Activated CD4-positive, alpha-beta T cell treated with anti-CD3 and anti-CD28 coated beads for 1 hour (primary cell): ENCODE measurements at places on chromosomes 7 and 10.

DNA sequence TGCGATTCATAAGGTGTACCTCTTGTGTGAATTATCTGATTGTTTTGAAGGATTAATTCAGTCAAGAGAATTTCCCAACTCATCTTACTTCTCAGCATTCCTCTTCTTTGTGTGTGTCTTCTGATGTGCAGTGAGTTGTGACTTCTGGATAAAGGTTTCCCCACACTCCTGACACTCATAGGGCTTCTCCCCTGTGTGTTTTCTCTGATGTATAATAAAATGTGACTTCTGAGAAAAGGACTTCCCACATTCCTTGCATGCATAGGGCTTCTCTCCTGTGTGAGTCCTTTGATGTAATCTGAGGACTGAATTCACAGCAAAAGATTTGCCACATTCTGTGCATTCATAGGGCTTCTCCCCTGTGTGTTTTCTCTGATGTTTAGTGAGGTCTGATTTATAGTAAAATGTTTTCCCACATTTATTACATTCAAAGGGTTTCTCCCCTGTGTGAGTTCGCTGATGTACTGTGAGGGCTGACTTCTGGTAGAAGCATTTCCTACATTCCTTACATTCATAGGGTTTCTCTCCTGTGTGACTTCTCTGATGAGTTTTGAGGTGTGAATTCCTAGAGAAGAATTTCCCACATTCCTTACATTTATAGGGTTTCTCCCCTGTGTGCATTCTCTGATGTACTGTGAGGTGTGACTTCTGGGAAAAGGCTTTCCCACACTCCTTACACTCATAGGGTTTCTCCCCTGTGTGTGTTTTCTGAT is 24.2 kb downstream of the ZNF25 start:
- no peak for DNase-seq

DNA sequence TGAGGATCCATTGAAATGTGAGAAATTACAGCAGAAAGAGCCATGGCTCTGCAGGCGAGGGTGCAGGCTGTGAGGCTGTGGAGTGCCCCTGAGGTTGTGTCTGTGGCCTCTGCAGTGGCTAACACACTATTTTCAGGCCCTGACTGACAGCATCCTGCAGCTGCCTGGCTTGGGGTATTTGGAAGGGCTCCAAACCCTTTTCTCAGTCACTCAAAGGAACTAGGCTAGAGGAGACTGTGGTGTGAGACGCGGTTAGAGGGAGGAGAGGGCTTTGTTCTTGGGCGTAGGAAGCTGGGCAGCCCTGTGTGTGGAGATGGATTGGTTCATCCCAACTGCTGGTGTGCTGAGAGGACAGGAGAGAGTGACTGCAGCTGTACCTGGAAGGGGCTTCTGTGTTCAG is 134.9 kb downstream of the RAMP3 start:
- no peak for DNase-seq

DNA sequence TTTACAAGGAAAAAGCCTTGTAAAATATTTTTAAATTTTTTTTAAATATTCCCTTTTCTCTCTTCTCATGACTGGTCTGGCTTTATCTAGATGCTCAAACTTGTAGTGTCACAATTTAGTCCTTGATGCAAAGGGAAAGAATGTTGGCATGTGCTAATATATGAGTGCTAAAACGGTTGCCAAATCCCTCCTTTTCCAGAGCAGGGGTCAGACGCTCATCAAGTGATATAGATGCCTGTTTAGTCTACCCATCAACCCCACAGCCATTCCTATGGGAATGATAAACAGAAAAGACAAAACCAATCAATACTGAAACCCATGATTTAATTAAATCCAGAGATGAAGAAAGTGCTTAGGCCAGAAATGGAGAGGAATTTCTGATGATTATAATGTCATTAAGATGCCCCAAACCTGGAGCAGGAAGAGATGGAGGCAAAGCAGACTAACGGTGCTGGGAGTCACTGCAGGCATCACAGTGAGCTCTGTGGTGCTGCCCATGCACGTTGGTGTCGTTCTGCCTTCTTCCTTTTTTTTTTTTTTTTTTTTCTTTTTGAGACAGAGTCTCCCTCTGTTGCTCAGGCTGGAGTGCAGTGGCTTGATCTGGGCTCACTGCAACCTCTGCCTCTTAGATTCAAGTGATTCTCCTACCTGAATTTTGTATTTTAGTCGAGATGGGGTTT is 210.1 kb upstream of the STK17A start:
- no peak for DNase-seq

DNA sequence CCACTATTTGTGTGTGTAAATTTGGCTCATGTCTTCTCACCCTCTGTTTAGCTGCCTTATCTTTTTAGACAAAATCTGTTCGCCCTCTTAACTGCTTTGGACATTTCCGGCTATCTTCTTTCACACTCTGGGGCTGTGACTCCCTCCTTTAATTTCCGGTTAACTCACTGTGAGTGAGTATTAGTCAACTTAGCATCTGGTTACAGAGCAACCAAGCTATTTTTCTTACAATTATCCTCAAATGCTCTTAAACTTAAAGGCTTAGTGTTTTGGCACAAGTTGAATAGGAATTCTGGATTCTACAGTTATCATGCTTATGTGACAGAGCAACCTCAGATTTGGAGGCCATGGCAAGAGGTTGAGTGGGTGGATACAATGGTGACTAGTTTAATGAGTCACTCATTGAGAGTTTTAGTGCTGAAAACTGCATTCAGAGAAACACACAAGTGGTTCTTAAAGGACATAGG is 177.6 kb upstream of the SEMA3A start:
- DNase-seq: no peak

- DNase-seq: no peak
Observed at GRCh38 chr10:75540357-75540966, 109.0 kb downstream of the LRMDA start.

DNA sequence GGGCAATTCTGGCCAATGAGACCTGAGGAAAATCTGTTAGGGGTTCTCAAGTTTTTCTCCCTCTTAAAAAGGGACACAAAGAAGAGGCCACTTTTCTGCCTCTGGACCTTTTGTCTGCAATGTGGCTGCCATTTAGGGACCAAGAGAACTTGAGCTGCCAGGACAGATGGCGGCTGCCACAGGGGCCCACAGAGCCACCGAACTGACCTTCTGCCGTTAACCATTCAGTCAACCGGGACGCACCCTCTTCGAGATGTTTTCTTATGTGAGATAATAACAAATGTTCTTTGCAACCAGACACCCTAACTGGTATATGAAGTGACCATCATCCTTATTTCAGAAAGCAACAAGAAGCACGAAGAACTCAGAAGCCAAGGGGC is 29.2 kb downstream of the GSDME start:
- no peak for DNase-seq

DNA sequence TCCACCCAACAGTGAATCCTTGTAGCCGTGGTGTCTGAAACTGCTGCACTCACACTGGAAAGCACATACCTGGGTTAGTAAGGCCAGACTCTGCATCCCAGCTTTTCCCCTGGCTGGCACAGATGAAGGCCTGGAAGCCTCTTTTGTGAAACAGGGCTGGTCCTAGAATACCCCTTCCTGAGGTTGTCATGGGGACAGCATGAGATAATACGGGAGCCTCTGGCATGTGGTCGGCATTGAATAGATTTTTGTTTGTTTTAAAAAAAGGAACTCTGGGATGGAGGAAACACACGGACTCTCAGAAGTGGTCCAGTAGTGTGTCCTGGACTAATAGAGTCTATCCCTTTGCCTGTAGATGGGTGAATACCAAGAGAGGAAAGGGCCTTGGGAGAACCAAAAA is 129.7 kb downstream of the TMEM178B start:
- no peak for DNase-seq

DNA sequence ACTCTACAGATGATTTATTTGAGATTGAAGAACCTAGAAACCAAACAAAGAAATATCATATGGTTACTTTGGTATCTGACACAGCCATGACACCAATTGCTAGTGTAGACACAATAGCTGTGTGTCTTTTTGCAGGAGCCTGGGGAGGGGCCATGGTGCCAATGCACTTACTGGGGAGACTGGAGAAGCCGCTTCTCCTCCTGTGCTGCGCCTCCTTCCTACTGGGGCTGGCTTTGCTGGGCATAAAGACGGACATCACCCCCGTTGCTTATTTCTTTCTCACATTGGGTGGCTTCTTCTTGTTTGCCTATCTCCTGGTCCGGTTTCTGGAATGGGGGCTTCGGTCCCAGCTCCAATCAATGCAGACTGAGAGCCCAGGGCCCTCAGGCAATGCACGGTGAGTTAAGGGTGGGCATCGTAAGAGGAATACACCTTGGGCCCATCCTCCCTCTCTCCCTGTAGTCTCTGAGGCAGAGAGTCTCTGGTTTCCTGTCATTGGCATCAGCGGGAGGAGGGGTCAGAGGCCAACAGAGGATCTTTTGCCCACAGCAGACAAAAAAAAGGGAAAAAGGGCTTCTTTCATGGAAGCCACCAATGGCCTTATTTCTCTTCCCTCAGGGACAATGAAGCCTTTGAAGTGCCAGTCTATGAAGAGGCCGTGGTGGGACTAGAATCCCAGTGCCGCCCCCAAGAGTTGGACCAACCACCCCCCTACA is 1.2 kb downstream of the TMEM139 start:
- DNase-seq: no peak

DNA sequence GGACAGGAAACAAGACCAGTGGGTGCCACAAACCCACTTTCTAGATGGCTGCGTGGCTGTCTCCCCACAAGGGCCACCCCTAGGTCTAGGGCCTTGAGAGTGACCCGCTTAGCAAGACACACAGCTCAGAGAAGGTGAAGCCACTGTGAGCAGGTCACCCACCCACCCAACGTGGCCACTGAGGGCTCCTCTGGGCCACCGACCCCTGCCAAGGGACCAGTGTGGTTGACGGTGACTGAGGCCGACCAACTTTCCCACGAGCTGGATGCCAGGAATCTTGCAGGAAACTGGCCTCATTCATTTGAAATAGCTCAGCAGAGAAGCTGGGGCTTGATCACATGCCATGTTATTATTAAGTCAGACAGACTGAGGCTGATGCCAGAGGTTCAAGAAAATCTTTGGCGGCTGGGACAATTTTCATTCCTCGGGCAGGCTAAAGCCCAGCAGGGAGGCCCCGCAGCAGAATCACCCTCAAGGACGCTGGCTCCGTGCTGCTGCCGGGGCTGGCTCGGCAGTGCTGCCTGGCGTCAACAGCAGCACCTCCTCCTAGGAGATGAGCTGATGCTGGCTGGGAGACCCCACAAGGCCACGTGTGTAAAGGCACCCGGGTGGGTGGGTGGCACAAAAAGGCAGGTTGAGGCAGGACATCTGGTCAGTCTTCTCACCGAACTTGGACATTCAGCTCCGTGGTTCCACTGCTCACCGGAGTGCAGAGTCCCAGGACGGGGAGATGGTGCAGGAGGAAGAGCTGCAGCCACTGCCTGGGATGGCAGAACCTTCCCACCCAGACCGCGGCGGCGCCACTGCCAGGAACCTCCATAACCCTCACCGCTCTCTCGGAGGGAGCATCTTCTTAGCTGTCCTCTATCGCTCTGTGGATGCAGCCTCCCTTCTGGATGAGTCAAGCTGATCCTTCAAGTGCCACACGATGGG is 57.8 kb downstream of the ZRANB1 start:
- peak; percentile 3 for DNase-seq
